ENCODE measurements at places on chromosomes 12 and 14.
A peak's percentile ranks its signal among the peaks of the same experiment; 100 is the strongest.

- peak; percentile 24 for DNase-seq
These were observed 7.8 kb upstream of the KRT72 start for GRCh38 chr12:52608826-52609630.

GRCh38 chr12:120959111-120959878, 19.0 kb upstream of the HNF1A start:
- no peak for DNase-seq

DNA sequence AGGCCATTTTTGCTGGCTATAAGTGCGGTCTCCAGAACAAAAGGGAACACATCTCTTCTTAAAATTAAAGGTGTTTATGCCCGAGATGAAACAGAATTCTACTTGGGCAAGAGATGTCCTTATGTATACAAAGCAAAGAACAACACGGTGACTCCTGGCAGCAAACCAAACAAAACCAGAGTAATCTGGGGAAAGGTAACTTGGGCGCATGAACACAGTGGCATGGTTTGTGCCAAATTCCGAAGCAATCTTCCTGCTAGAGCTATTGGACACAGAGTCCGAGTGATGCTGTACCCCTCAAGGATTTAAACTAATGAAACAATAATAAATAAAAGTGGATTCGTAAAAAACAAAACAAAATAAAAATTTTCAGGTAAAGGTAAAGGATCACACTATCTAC, 33.4 kb downstream of the PKP2 start:
- DNase-seq: no peak

DNA sequence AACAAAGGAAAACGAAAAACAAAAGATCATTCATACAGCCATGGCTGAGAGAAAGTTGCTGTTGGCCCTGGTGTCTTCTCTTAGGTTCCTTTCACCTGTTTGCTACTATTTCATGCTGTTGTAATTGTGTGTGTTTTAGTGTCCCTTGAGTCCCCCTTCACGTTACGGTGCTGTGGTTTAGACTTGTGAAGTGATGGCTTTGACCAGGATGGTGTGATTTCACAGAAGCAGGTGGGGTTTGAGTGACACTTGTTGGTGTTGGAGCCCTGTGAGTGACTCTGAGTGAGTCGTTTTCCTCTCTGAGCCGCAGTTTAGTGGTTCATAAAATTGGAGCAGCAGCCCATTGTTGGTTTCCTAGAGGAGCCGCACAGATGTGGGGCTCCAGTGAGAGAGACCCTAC, 635.4 kb downstream of the VRK1 start:
- DNase-seq: no peak

DNA sequence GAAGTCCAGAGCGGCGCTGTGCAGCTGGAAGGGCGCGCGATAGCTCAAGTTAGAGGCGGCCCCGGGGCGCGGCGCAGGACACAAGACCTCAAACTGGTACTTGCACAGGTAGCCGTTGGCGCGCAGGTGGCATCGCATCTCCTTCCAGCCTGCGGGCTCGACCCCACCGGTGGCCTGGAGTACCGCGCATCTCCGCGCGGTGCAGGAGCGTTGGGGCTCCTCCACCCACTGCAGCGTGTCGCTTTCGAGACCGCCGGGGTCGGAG, 553 bp downstream of the CLEC14A start:
- no peak for DNase-seq

DNA sequence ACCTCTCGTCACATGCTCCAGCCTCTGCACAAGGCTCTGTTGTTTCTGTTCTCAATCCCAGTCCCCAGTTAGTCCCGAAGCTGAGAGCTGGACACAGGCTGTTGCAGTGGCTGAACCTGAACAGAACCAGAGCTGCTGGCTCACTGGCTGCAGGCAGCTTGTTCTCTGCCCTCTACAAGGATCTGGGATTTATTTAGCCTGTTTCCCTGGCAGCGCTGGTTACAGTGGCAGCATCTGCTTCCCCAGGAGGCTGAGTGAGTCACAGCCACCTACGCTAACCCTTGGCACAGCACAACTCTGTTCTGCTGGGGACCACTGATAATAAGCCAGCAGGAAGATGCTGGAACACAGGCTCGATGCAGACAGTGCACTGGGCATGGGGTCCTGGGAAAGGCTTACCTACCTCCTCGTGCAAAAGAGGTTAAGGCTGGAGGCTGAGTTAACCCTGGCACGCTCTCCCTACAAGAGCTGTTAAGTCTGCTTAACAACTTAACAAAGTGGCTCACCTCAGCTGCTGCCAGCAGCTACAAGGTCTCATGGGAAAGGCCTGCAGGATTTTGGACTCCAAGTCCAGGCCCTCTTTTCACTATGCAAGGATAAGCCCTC, 299.6 kb downstream of the PCNX1 start:
- no peak for DNase-seq

DNA sequence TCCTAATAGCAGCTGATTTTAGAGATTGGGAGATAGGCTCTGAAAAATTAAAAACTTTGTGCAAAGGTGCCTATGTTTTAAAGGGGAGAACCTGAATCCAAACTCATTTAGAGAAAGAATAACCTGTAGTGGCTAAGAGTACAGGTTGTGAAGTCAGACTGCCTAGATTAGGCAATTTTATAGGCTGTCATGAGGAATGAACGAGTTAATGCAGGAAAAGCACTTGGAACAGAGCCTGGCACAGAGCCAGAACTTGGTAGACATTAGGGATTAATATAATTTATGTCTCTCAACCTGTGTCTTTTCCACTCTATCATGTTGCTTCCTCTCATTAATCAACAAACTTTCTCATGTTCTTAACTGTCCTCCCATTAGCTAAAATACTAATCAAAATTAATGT, 98.1 kb downstream of the WIF1 start:
- no peak for DNase-seq

GRCh38 chr14:56237398-56237797, 119.2 kb downstream of the PELI2 start:
- DNase-seq: no peak

- DNase-seq: no peak
These were observed 467.8 kb downstream of the NRXN3 start for GRCh38 chr14:78637908-78638475.

GRCh38 chr12:103140286-103140685, 182.8 kb downstream of the ASCL1 start:
- no peak for DNase-seq

- no peak for DNase-seq
These were observed 140.3 kb downstream of the GCH1 start for GRCh38 chr14:54762296-54762695.

GRCh38 chr12:79406993-79407392, 283.8 kb downstream of the PAWR start:
- no peak for DNase-seq

- no peak for DNase-seq
These were observed 195.4 kb upstream of the ARHGAP5 start for GRCh38 chr14:31881531-31882310.

DNA sequence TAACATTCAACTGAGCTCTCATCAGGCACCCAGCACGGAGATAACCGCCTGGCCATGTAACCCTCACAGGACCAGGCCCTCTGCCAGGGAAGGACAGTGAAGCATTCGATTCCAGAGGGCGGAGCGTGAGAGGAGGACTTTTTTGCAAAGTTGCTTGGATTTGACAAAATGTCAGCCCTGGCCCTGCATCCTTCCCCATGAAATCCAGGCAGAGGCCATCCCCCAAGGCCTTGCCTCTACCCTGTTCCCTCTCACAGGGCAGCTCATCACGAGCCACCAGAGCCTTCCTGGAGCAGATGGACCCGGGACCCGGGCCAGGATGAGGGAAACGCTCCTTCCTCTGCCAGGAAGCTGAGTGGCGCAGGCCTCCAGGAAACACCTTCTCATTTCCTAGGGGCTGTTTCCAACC, 17.0 kb downstream of the CAMKK2 start:
- DNase-seq: no peak

- DNase-seq: no peak
These were observed 51.8 kb downstream of the CHGA start for GRCh38 chr14:92974541-92975345.

GRCh38 chr14:90617961-90618360, 198.3 kb downstream of the TTC7B start:
- DNase-seq: no peak

DNA sequence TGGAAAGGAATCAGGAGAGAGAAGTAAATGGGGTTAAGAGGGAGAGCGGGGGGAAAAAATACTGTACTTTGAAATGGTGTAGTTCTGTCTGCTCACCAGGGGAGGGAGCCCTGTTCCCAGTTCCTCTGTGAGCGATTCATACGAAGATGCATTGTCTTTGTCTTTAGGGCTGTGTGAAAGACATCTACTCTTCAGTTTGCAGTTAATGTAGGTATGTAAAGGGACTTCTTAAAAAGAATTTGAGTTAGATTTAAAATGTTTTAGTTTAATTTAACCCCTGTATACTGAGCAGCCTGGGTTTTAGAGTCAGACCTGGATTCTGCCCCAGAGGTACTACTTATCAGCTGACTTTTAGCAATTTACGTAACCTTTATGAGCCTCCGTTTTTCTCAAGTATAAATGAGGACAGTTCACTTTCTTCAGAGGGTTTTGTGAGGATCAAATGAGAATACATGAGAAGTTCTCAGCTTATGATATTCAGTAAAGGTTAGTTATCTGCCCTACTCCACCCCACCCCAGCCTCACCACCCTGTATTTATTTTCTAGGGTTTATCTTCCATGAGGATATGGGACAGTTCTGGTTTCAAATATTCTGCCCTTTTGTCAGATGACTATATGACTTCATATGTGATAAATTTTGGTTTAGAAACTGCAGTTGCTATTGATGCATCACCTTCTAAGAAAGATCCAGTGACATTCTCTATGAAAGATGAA, 82.5 kb upstream of the EVL start:
- DNase-seq: peak; percentile 80

All from stimulated activated naive CD4-positive, alpha-beta T cell (primary cell).